Stimulated activated CD4-positive, alpha-beta T cell treated with anti-CD3 and anti-CD28 coated beads, Interleukin-4, amount 100 ng/mL, for 24 hours (primary cell): ENCODE measurements at places on chromosomes 4 and X.

- no peak for DNase-seq
Observed at GRCh38 chrX:113929004-113929403, 654.9 kb upstream of the HTR2C start.

DNA sequence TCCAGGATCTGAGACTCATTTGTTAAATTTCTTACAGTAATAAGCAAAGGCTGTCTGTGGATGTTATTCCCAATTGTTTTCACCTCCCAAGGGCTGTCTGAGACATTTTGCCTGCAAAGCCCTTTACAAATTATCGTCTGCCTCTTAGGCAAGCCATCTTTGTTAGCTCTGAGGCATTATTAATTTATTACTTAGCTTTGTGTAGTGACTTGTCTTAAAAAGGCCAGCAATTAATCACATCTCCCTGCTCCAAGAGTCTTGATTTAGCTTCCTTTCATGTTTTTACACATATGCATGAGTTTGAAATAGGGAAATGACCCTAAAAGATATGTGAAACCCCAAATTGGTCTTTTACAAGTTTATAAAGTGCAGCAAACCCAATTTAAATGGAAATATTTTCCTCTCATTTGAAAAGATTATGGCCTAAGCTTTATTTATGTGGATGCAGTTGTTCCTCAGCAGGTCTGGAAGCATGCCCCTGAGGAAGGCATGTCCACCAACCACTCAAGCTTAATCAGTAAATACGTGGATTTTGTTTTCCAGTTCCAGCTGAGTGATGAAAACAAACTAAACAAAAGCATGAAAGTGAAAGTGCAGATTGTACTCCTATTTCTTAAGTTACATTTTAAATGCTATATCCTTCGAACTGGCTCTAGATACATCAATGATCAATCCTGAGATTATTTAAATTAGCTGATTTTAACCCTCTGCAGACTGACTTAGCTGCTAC lies 173.6 kb upstream of the LNX1 start:
- DNase-seq: no peak

- no peak for DNase-seq
Observed at GRCh38 chr4:38030023-38030422, 69.8 kb downstream of the PTTG2 start.

DNA sequence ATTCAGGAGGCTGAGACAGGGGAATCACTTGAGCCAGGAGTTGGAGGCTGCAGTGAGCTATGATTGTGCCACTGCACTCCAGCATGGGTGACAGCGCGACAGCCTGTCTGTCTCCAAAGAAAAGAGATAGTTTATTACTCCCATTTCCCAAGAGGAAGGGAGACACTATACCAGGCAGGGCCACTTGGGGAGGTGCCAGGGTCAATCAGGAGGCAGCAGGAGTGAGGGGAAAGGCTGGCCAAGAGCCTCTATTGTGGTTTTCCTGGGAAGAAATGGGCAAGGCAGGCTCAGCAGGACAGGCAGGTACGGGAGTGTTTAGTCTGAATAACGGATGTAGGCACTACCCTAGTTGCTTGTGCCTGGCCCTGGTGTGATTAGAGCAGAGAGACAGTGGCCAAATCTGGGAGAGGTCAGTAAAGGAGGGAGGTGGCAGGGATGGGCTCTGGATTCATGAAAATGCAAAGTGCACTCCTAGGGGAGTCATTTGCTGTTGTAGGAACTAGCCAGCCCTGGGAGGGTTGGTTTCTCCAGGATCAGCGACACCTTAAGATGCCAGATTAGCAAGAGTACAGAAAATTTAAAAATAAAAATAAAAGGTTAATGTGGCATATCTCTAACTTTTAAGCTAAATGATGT lies 20.2 kb upstream of the CDKN2AIP start:
- DNase-seq: no peak

- DNase-seq: no peak
Observed at GRCh38 chr4:68489338-68489737, 42.1 kb downstream of the TMPRSS11E start.

GRCh38 chr4:173666-174314 lies 49.5 kb downstream of the ZNF718 start:
- DNase-seq: no peak

- DNase-seq: no peak
Observed at GRCh38 chr4:14837860-14838259, 164.4 kb upstream of the CPEB2 start.

DNA sequence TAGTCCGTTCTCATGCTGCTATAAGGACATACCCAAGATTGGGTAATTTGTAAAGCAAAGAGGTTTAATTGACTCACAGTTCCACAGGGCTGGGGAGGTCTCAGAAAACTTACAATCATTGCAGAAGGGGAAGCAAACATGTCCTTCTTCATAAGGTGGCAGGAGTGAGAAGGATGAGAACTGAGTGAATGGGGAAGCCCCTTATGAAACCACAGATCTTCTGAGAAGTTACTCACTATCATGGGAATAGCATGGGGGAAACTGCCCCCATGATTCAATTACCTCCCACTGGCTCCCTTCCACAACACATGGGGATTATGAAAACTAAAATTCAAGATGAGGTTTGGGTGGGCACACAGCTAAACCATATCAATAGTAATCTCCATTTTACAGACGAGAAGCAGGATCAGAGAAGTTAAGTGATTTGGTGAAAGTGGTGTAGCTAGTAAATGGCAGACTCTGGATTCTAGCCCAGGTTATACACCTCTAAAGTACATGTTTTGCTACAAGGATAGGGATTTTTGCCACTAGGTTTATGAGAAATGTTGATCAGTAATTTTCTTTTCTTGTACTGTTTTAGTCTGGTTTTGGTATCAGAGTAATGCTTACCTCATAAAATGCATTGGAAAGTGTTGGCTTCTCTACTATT lies 47.3 kb upstream of the C1GALT1C1 start:
- peak; percentile 23 for DNase-seq

DNA sequence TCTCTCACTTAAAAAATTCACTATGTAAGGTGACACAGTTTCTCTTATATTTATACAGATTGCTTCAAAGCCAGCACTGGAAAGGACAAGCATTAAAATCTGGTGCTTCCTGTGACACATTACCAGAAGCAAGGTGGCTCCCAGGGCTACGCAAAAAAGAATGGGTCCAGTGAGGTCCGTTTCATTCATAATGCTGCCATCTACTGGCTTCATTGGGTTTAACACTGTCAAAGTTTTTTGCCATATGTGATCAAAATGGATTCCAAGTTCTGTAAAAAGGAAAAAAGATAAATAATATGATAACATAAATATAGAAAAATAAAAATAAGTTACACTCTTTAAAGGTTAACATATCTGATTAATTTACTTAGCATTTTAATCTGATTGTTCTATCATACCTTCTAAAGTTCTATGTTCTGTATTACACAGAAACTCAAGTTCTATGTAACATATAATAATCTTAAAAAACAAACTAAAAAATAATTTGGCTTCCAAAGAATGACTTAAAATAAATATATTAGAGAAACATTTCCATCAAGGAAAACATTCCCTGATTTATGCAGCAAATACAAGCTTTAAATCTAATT lies 22.1 kb downstream of the YIPF7 start:
- DNase-seq: peak; percentile 44
